ENCODE measurements at places on chromosomes 3 and 15.

- DNase-seq = no peak
Observed at GRCh38 chr15:48604567-48604966, 40.9 kb downstream of the FBN1 start.

- no peak for DNase-seq
Observed at GRCh38 chr3:84265768-84266167, 693.0 kb upstream of the CADM2 start.

GRCh38 chr3:16056217-16056616 lies 118.3 kb upstream of the GALNT15 start:
- DNase-seq = no peak

DNA sequence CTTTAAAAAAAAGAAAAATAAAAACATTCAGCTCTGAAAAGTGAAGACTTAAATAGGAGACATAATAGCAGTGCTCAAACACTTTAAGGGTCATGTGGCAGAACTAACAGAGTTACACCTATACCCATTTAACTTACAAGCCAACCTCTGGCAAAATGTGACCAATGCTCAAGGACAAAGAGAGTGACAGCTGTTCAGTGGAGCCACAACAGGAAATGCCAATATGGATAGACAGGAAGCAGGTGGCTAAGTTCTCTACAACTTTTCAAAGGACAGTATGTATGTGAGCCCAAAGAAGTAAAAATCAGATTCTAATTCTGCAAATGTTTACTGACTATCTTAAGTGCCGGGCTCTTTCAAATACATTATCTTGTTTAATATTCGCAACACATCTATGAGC lies 3.4 kb downstream of the TMCC1 start:
- DNase-seq = no peak

GRCh38 chr15:29611057-29611456 lies 211.2 kb downstream of the TJP1 start:
- DNase-seq = no peak

DNA sequence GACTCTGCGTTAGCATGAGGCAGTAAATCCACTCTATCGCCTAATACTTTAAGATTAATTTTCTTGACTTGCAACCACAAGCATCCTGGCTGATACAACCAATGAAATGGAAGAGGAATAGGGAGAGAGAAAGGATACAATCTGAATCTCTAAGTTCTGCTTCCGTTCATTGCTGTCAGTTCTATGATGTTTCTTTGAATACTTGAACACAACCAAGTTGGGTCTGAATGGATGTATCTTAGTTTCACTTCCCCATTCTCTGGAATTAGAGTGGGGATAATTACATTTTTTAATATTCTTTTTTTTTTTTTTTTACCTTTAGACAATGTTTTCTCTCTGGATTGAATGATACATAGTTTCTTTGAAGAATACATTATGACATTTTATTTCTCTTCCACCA lies 22.9 kb downstream of the PDE8A start:
- no peak for DNase-seq

DNA sequence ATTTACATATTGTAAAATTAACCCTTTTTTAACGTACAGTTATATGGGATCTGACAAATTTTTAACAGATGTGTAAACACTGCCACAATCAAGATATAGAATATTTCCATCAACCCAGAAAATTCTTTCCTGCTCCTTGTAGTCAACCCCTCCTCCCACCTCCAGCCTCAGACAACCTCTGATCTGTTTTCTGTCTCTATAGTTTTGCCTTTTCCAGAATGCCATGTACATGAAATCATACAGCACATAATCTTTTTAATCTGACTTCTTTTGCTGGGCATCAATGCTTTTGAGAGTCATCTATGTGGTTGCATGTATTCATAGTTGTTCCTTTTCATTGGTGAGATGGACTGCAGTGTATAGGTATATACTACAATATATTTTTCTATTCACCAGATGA lies 153.0 kb downstream of the SMAD6 start:
- no peak for DNase-seq

- DNase-seq = no peak
Observed at GRCh38 chr3:168134931-168135330, 39.2 kb upstream of the GOLIM4 start.

DNA sequence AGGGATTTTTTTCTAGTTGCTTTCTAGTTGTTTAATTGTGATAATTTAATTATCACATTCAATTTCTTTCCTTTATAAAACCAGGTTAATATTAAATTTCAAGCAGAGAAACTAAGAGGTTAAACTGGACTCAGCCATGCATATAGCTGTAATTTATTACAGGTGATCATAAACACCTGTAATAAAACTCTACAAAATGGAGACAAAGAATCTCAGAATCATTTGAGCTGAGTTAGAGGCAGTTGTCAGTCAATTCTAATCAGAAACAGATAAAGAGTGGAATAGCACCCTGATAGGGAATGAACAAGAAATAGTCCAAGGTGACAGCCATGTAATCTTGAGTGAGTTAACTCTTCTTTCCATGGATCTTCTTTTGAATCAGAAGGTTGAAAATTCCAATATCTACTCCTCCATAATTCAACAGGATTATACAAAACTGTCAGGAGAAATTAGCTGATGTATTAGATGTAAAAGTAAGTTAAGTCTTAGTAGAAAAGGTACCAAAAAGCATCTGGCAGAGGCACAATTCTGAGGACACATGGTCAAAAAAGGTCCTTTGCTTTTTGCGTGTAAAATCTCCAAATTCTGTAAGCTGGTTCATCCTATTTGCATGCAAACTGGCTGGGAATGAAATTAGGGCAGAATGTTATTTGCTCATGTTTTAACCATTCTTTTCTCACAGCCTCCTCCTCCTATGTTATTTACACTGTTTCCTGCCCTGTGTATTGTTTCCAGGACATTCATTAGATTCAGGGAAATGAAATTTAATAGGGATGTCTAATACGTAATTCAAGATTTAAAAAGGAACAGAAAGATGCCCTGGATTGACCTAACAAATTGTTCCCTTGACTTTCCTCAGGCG lies 39.4 kb upstream of the B3GNT5 start:
- no peak for DNase-seq

GRCh38 chr3:62918131-62918530 lies 42.9 kb upstream of the CADPS start:
- DNase-seq = no peak

DNA sequence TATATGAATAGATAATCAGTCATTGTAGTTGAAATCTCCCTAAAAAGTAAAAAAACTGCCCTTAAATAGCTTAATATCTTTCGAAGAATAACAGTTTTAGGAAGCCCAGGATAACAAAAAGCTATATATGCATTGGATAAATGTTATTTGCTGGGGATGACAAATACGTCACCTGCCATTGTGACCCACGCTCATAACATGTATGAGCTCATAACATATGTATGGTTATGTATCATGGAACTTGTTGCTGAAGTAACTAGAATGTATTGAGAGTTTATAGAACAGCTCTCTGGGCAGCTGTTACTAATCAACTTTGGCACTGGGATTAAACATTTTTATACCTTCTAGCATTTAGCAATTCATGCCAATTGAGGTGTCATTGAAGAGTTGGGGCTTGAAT lies 1.7 kb upstream of the LRCH3 start:
- no peak for DNase-seq

- no peak for DNase-seq
Observed at GRCh38 chr3:145282505-145282904, 878.5 kb downstream of the PLOD2 start.

GRCh38 chr3:106381286-106381938 lies 512.6 kb upstream of the CBLB start:
- DNase-seq = no peak

DNA sequence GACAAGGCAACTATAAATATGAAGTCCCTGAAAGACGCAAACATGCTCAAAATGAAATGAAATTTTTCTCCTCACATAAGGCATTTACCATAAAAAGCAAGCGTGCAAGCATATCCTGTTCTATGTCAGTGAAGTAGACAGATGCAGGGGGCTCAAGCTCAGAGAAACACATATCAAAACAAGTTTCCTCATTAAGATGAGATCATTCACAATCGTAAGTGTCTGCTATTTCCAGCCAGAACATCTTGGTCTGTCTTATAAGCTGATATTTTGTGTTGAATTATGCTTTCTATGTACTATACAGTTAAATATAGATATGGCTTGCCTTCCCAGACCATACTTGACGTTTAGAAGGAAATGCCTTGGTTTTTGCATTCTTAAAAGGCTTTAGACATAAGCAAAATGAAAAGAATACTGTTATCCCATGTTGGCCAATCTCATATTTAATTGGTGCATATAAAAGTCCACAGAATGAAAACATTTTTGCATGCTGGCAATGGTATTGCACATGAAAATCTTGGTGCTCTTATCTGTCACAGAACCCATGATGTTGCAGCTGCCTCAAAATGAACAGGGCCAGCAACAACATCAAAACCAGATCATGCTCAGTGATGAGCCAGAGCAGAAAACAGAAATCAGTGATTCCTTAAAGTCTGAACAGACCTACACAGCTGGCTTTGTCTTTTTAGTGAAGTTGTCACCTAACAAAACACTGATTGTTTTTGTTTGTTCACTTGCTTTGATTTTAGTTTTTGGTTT lies 65.4 kb downstream of the SIDT1 start:
- no peak for DNase-seq

GRCh38 chr3:25563601-25564000 lies 101.1 kb downstream of the TOP2B start:
- no peak for DNase-seq

DNA sequence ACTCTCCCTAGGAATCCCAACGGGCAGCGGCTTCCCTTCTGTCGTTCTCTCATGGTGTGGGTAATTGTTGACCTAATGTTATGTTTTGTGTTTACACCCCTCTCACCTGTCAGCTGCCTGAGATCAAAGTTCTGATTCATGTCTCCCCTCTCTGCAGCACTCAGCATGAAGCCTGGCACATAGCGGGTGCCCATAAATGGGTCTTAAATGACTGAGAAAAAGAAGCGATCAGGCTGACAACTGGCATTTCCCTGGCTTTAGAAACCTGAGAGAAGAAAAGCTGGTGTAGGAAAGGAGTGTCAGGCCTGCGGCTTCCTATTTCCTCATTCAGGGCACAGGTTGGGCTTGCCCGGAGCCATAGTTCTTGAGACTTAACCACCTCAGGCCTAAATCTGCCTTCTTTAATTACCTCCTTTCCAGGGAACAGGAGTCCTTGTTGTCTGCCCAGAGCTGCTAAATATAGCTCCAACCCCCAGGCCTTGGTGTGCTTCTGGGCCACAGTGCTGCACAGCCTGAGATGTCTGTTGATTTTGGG lies 31.8 kb downstream of the LPP start:
- no peak for DNase-seq

GRCh38 chr3:172716476-172716875 lies 5.6 kb upstream of the NCEH1 start:
- no peak for DNase-seq

DNA sequence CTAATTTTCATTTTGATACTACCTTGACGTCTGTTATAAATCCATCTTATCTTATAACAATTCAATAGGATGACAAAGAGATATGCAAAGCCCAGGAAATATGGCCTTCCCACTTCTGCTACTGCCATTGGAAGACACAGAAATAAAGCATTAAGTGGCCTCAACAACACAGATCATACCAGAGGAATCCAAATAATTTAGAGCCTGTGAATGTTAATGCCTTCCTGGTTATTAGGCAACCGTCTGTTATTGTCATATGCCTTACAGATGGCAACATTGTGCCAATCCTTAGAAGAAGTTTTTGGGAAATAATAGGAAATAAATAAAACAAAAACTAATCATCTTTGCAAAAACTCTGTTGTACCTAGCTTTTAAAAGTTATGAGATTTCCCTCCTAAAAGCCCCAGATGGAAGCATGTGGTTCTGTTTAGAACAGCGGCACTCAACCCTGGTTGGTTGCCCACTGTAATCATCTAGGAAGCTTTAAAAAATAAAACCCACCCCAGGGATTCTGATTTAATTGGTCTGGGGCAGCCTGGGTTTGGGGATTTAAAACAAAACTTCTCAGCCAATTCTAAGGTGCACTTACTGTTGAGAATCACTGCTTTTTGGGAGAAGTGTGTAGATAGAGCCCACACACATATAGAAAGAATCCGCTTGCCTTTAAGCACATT lies 704.8 kb upstream of the CFAP20DC start:
- DNase-seq = peak; percentile 50

DNA sequence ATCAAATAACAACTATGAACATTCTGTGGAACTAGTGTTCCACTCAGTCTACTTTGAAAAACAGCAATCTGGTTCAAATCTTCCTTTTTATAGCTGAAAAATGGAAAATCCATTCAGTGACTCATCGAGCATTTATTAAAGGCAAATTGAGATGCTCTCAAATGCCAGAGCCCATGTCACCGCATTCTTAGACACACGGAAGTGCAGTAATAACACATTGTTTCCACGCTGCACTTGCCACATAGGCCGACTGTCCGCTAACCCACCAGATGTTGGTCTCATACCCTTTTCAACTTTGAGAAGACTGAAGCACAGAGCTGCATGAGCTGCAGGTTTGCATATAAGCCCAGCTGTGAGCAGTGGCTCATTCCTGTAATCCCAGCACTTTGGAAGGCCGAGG lies 95.9 kb downstream of the TMEM266 start:
- peak; percentile 76 for DNase-seq

GRCh38 chr3:88219138-88219792 lies 69.5 kb downstream of the C3orf38 start:
- no peak for DNase-seq

- DNase-seq = peak; percentile 74
Observed at GRCh38 chr15:70826634-70827033, 27.3 kb downstream of the LARP6 start.

DNA sequence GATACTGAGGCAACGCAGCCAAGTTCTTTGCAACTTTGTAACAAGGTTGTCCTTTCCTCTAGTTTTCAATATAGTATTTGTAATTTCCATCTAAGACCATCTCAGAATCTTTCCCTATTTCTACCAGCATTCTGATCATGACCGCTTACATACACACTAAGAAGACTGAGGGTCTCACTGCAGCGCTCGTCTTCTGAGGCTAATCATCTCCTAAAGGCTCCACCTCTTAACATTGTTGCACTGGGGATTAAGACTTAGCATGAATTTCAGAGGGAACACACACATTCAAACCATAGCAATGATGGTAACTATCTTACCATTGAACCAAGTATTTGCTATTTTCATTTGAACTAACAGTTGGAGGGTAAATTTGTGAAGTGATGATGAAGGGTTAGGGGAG lies 463.3 kb upstream of the CCDC54 start:
- DNase-seq = no peak

- no peak for DNase-seq
Observed at GRCh38 chr3:32436816-32437189, 45.1 kb downstream of the CMTM7 start.

DNA sequence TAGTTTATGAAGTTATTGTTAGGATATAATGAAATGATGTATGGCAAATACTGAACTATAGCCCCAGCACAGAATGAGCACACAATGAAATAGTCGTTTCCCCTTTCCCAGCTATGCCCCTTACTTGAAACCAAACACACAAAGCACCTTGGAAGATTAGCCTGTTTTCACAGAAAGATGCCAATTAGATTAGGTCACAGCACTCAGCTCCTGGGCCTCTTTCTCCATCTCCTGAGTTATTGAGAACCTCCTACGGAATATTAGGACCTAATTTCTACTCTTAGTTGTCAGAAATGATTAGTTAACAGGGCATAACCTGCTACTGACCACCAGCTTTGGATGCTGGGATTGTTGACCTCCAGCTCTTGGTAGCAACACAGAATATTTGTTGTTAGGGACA lies 269.4 kb upstream of the ROPN1 start:
- no peak for DNase-seq

- DNase-seq = no peak
Observed at GRCh38 chr15:95265419-95265997, 1034.1 kb downstream of the MCTP2 start.

- no peak for DNase-seq
Observed at GRCh38 chr3:135103917-135104316, 308.9 kb downstream of the EPHB1 start.
